ENCODE measurements at places on chromosomes 2 and 18.

- no peak for DNase-seq
These were observed 268.1 kb downstream of the MYO3B start for GRCh38 chr2:170446078-170446477.

- DNase-seq: no peak
These were observed 627.1 kb upstream of the SLC8A1 start for GRCh38 chr2:41079011-41079410.

- DNase-seq: peak; percentile 67
These were observed 22.7 kb upstream of the PDIA6 start for GRCh38 chr2:10835052-10835970.

- no peak for DNase-seq
These were observed 1224.8 kb downstream of the SUCLG1 start for GRCh38 chr2:83234246-83234645.

- DNase-seq: no peak
These were observed 95.0 kb downstream of the MAPRE2 start for GRCh38 chr18:35136248-35136647.

DNA sequence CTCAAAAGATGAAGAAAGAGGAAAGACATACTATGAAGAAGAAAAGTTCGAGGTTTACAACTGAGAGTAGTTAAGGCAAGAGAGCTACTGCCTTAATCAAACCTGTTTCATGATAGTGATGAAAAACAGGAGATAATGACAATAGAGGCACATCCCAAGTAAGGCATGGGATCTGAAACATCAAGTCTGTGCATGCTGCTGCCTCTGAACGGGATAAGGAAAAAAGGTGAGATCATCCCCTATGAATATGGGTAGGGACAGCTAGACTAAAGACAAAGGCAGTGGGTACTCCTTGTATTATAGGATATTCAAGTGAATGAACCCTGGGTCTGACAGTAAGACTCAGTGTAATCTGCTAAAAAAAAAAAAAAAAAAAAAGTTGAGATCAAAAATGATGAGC is 3.0 kb downstream of the EXOC6B start:
- DNase-seq: no peak

DNA sequence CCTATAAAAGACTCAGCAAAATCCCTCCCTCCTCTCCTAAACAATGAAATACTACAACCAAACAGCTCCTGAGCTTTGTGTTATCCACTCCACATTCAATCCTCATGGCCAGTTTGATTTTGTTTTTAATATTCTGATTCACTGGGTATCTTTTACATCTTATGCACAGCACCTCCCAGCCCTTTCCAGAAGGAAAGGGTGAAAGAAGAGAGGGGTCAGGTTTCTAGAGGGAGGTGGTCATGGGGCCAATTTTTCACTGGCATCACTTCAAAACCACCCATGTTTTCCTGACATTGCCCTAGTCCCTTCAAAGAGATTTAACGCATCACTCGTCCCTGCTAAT is 315.6 kb downstream of the LPIN1 start:
- DNase-seq: no peak
